ENCODE measurements at places on chromosomes 3 and 15.

DNA sequence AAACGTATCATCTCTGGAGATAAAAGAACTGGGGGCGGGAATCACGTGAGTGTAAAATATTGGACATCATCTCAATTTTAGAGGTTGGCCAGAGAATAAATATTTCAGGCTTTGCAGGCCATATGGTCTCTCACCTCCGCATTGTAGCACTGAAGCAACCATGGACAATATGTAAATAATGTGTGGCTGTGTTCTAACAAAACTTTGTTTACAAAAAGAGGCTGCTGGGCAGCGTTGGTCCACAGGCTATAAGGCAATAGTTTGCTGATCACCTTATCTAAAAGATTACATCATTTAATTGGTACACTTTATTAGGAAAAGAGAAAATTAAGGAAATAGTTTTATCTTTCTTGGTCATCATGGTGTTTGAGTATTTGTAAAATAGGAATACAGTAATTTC lies 22.5 kb upstream of the SHC4 start:
- DNase-seq, result no peak

- DNase-seq, result peak; percentile 68
Observed at GRCh38 chr15:39919748-39920509, at the start of gene GPR176. Gene GPR176 (minus strand): TSS chr15:39920266. CDS start chr15:39920026, 240 bp downstream.

- peak; percentile 41 for DNase-seq
Observed at GRCh38 chr15:97745481-97746071, 214.9 kb upstream of the ARRDC4 start.

DNA sequence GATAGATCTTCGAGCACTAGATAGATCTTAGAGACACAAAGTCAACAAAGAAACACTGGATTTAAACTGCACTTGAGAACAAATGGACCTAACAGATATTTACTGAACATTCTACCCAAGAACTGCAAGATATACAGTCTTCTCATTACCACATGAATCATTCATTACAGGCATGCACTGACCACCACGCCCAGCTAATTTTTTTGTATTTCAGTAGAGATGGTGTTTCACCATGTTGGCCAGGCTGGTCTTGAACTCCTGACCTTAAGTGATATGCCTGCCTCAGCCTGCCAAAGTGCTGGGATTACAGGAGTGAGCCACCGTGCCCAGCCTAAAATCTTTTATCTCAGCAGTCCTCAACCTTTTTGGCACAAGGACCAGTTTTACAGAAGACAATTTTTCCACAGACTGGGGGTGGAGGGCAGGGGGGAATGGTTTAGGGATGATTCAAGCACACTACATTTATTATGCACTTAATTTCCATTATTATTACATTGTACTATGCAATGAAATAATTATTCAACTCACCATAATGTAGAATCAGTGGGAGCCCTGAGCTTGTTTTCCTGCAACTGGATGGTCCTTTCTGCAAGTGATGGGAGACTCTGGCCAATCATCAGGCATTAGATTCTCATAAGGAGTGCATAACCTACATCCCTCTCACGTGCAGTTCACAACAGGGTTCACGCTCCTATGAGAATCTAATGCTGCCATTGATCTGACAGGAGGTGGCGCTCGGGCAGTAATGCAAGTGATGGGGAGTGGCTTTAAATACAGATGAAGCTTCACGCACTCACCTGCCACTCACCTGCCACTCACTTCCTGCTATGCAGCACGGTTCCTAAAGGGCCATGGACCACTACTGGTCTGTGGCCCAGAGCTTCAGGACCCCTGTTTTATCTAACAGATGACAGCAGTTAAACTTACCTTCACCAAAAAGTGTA lies 21.7 kb downstream of the CSNK1G1 start:
- no peak for DNase-seq

GRCh38 chr3:128681369-128681829 lies 30.8 kb upstream of the RPN1 start:
- DNase-seq, result no peak

DNA sequence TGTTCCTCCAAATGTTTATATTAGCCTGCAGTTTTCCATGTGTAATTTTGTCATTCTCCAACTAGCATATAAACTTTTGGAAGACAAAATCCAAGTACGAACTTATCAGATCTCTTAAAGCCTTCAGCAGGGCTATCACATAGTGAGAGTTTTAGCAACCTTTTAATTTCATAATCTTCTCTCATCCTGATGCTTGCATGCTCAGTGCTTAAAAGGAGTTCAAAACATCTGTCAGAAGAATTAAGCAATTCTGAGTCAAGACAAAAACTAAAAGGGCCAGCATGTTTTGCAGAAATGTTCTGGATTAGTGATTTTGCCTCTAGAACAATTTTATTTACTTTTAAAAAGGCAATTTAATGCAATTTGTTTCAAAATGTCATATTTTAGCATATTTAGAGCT lies 73.4 kb upstream of the SLC2A2 start:
- DNase-seq, result no peak

Data from iPS-NIHi11 (cell line).